ENCODE measurements at places on chromosomes 1 and 21.

- no peak for DNase-seq
Measured at GRCh38 chr1:214029796-214030195, 42.0 kb downstream of the PROX1 start.

DNA sequence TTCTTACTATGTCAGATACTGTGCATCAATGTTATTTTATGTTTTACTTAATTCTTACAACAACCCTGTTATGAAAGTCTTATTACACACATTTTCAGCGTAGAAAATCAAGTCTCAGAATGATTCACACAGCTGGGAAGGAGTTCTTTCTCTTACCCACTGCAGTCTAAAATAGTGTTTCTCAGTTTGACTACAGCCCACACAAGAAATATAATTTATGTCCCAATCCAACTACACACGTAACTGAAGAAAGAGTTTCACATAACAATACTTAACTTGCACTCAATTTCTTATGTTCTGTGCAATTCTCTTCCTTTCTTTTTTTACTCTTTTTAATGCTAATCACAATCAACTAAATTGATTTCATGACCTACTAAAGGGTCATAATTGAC lies 252.8 kb upstream of the ADGRL2 start:
- DNase-seq, result peak; percentile 5

- no peak for DNase-seq
Measured at GRCh38 chr1:212593821-212594251, 14.7 kb upstream of the ATF3 start.

- no peak for DNase-seq
Measured at GRCh38 chr1:221783437-221783836, 41.5 kb upstream of the DUSP10 start.

DNA sequence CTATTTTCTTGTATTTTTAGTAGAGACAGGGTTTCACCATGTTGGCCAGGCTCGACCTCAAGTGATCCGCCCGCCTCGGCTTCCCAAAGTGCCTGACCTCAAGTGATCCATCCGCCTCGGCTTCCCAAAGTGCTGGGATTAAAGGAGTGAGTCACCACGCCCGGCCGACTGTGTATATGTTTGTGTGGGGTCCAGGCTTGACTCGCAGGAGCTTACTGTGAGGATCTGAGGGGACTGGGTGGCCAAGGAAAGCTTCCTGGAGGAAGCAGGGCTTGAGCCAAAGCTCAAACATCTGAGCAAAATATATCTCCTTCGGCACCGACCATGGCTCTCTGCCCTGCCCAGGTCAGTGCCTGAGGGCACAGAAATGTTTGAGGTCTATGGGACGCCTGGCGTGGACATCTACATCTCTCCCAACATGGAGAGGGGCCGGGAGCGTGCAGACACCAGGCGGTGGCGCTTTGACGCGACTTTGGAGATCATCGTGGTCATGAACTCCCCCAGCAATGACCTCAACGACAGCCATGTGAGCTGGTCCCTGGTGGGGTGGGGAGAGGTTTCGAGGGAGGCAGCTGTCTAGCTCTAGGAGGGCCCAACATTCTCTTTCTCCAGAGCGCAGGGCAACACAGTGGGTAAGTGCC lies 10.5 kb downstream of the PADI3 start:
- no peak for DNase-seq

DNA sequence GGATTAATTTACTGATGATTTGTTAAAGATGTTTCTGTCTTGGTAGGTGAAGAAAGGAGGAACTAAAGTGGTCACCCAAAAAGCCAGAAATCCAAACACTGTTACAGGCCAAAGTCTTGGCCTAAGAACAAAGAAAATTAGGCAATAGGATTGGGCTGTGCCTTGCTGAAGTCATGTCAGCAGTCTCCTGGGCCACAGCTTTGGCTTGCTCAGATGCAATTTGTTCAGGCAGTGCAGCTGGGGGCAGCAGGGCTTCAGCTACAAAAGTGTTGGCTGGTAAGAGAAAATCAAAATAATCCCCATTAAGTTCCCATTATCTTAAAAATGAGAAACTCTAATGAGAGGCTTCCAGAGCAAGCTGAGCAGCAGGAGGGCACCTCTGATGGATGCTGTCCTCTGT lies 14.0 kb upstream of the RAP1A start:
- no peak for DNase-seq

DNA sequence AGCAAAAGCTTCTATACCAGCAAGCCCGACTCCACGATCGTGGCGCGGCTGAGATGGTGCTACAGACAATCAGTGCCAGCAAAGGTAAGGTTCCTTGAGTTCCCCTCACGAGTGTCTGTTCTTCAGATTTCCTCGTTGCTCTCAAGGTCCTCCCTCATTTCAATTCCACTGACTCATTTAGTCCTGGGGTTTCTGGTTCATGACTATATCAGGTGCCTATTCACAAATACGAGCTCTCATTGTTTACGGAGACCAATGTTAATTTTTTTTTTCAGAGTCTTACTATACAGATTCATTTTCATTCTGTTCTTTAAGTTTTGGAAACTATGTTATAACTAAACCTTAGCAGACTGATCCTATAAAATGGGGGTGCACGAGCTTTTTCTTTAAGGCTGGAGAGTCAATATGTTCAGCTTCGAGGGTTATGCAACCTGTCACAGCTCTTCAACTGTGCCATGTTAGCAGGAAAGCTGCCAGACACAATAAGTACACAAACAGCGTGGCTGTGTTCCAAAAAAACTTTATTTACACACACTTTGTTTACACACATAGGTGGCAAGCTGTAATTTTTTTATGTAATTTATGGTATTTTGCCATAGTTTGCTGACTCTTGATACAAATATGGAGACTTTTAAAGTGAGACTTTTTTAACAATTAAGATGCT lies 134.3 kb downstream of the ZP4 start:
- DNase-seq, result no peak
